ENCODE measurements at places on chromosomes 7 and 10. TPM values are rescaled to one million over a fixed set of nuclear protein-coding genes. Genes with fewer than 3 reads are reported as not detected.

The PLCE1 gene
- total RNA-seq, result 4.2 TPM

The NRAP gene
- 1,026 TPM for total RNA-seq

The ARL4A gene
- 10.1 TPM for total RNA-seq

The SH2D4B gene
- total RNA-seq, result not detected

The WNT8B gene
- total RNA-seq, result not detected

The TET1 gene
- total RNA-seq, result 3.1 TPM

The FGFR2 gene
- 0.70 TPM for total RNA-seq

The FAM221A gene
- 2.6 TPM for total RNA-seq

The PPP1R17 gene
- not detected for total RNA-seq

GRCh38 chr7:102434039-102434486 is 688 bp downstream of the ORAI2 start:
- DNase-seq, result no peak

DNA sequence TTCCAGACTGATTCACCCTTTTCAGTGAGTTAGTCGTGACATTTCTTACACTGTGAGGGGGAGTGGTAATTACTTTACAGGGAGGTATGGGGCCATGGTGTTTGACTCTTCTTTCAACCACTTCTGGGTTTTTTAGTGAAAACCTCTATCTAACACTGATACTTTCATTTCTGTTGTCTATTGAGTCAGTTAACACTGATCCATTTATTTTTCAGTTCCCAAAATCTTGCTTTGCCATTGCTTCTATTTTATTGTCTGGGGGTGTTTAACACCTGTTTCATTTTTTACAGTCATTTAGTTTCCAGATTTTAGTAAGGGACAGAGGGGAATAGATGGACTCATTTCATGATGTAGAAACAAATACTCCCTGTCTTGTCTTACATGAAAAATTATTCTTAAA is 61.5 kb downstream of the HELLS start:
- no peak for DNase-seq

GRCh38 chr10:100984672-100985177 is 2.6 kb downstream of the MRPL43 start:
- DNase-seq, result no peak

- no peak for DNase-seq
Measured at GRCh38 chr7:33868166-33868565, 37.2 kb upstream of the BMPER start.

GRCh38 chr10:49519717-49520116 is 19.2 kb downstream of the ERCC6 start:
- no peak for DNase-seq

- DNase-seq, result peak; percentile 54
Measured at GRCh38 chr7:2017914-2018568, 214.7 kb downstream of the MAD1L1 start.

DNA sequence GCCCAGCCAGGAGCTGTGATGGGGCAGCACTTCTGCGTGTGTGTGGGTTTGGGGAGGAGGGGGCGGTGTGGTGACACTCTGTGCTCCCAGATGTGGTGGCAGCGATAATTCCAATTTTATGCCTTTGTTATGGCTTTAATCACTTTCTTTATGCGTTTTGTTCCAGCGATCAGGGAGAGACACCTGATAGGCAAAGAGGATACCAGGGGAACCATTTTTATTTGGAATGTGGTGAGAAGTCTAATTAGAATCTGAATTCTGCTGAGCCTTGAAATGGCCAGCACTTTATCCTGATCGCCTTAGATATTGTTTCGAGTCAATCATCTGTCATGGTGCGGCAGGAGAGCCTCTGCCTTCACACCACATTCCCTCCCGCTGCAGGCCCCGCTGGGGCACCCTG is 79.5 kb downstream of the HIF1AN start:
- DNase-seq, result no peak

- DNase-seq, result no peak
Measured at GRCh38 chr7:38273286-38273995, at the start of gene TARP. TARP (minus strand) TSS chr7:38273636.

- no peak for DNase-seq
Measured at GRCh38 chr10:1661416-1661815, 75.9 kb downstream of the ADARB2 start.

DNA sequence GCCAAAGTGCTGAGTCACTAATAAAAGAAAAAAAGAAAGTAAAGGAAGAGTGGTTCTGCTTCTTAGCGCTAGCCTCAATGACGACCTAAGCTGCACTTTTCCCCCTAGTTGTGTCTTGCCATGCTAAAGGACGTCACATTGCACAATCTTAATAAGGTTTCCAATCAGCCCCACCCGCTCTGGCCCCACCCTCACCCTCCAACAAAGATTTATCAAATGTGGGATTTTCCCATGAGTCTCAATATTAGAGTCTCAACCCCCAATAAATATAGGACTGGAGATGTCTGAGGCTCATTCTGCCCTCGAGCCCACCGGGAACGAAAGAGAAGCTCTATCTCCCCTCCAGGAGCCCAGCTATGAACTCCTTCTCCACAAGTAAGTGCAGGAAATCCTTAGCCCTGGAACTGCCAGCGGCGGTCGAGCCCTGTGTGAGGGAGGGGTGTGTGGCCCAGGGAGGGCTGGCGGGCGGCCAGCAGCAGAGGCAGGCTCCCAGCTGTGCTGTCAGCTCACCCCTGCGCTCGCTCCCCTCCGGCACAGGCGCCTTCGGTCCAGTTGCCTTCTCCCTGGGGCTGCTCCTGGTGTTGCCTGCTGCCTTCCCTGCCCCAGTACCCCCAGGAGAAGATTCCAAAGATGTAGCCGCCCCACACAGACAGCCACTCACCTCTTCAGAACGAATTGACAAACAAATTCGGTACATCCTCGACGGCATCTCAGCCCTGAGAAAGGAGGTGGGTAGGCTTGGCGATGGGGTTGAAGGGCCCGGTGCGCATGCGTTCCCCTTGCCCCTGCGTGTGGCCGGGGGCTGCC is at the start of gene IL6:
Gene IL6 (plus strand): TSS at position 294 of the 807 bp plus-strand sequence. CDS start 63 bp downstream, at position 357.
- DNase-seq, result peak; percentile 92

GRCh38 chr7:68309271-68309670 is 1289.0 kb upstream of the AUTS2 start:
- no peak for DNase-seq

GRCh38 chr10:69090685-69091084 is 2.8 kb downstream of the SRGN start:
- DNase-seq, result no peak

DNA sequence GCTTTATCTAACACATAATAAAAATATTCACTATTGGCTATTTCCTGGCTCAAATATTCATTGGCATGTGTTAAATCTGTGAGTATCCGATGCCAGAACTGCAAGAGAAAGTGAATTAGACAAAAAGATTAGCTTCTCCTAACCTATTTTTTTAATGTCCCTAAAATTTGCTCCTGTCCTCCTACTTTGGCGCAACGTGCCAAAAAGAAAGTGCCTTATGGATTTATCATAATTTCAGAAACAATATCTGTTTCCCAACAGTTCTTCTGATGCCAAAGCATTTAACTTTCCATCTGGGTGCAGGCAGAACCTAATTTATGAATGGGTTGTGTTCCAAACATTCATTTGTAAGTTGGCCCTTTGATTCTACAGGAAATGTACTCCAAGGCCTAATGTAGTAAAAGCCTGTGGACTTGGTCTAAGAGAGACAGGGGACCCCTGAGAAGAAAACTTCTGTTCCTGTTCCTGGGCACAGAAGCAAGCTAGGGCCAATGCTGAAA is 15.4 kb downstream of the PIP4K2A start:
- DNase-seq, result no peak

GRCh38 chr7:3915337-3915878 is 614.4 kb downstream of the SDK1 start:
- DNase-seq, result no peak

- DNase-seq, result no peak
Measured at GRCh38 chr7:121515630-121516401, 119.7 kb upstream of the FAM3C start.

DNA sequence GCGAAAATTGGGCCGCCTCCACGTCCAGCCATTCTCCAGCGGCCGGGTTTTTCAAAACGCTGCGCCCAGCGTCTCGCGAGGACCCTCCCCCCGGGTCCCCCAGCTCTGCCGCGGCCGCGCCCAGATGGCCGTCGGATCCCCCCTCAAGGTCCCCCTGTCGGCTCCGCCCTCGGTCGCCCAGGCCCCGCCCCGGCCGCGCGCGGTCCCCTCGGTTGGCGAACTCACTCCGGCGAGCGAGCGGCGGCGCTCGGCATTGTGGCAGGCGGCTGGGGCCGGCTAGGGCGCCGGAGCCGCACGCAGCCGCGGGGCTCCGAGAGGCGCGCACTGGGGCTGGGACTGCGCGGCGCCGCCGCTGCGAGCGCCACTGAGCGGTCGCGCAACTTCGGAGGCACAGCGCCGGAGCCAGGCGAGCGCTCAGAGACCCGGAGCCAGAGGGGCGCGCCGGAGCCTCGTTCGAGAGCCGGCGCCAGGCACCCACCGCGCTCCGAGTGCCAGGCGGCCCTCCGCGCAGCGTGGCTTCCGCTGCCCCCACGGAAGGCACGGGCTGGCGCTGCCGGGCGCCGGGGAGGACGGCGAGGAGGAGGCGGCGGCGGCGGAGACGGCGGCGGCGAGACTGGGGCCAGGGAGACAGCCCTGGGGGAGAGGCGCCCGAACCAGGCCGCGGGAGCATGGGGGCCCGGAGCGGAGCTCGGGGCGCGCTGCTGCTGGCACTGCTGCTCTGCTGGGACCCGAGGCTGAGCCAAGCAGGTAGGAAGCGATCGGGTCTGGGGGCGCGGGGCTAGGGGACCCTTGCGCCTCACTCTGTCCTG is at the start of gene UNC5B:
Gene UNC5B (plus strand): TSS at position 253 of the 809 bp plus-strand sequence. CDS start 416 bp downstream, at position 669.
- DNase-seq, result peak; percentile 94
